Retina (tissue), 1 donor: ENCODE measurements at places on chromosomes 2 and 18.

DNA sequence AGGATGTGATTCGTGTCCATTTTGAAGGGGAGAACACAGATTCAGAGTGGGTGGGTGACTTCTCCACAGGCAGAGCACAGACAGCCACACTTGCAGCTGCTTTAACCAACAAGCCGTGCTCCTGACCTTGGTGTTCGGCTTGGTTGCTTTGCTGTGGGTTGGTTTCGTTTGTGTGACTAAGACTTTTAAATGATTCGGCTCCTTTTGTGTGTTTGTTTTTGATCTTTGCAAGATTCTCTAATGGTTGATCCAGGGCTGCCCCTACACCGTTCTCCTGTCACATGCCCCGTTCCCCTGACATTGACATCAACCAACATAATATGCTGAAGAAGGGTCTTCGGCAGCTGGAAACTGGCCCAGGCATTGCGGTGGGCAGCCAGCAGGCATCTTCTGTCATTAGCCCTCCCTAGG is 95.9 kb upstream of the MBOAT2 start:
- no peak for DNase-seq

- no peak for DNase-seq
Observed at GRCh38 chr2:71851094-71851750, 296.4 kb downstream of the CYP26B1 start.

GRCh38 chr2:240165034-240165433 is 24.6 kb upstream of the OTOS start:
- DNase-seq = no peak

GRCh38 chr2:144086965-144087364 is 433.0 kb downstream of the ZEB2 start:
- DNase-seq = no peak

GRCh38 chr2:149148194-149149006 is 109.9 kb downstream of the LYPD6B start:
- no peak for DNase-seq

- no peak for DNase-seq
Observed at GRCh38 chr2:12083081-12083581, 336.7 kb downstream of the LPIN1 start.
